ENCODE measurements at places on chromosomes 1 and 21. TPM values are rescaled to one million over a fixed set of nuclear protein-coding genes. Genes with fewer than 3 reads are reported as not detected.
A peak's percentile ranks its signal among the peaks of the same experiment; 100 is the strongest.

GRCh38 chr1:152107984-152108881 lies 7.0 kb downstream of the TCHH start:
- peak; percentile 18 for DNase-seq

GRCh38 chr21:16587141-16587581 lies 857.4 kb downstream of the USP25 start:
- DNase-seq, result peak; percentile 64

The SMCP gene
- 724 TPM for polyA plus RNA-seq

DNA sequence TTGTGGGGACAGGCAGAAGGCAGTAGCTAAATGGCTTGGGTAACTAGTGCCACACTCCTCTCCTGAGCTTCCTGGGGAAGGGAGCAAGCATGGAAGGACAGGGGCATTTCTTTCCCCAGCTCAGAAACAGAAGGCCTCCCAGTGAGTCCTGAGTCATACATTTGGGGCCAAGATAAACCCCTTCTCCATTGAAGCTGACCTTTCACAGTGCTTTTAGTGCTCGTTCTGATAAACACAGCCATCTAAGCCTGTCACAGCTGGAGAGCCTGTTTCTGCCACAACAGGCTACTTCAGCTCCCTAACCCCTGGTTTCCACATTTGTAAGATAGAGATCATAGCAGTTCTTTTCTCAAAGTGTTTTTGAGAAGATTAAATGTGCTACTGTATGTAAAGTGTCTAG lies 374.0 kb downstream of the LMX1A start:
- DNase-seq, result no peak

- DNase-seq, result no peak
Measured at GRCh38 chr1:216587715-216588114, 135.5 kb downstream of the ESRRG start.

The CD53 gene
- polyA plus RNA-seq, result 22.4 TPM

DNA sequence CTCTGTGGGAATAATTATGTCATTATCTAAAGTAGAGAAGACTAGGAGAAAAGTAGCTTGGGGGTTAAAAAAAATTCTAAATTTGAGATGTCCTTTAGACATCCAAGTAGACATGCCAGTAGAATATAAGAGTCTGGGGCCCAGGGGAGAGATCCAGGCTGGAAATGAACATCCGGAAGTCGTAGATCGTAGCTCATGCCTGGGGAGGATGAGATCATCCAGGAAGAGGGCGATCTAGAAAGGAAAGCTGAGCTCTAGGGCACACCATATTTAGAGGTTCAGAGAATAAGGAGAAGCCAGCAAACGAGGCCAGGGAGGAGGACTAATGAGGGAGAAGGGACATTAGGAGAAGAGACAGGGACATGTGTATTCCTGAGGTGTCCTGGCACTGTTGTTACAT lies 12.2 kb downstream of the NGF start:
- DNase-seq, result no peak

The C1orf226 gene
- 6.5 TPM for polyA plus RNA-seq

The SLFNL1 gene
- polyA plus RNA-seq, result 85.4 TPM

DNA sequence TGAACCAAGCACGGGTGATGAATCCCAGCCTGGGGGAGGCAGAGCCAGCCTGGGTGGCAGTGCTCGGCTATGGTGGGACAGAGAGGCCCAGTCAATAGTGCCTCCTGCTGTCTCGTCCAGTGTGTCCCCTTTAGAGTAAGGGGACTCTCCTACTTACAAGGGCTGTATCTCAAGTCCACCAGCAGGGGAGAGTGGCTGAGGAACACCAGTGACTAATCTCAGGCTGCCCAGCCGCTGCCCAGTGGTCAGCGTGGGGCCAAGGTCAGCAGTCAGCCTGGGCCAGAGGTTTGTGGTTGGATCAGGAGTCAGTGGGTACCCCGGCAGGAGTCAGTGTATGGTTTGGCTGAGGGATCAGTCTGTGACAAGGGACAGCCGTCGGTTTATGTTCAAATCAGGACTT lies 109.2 kb upstream of the RUNX3 start:
- no peak for DNase-seq

- no peak for DNase-seq
Measured at GRCh38 chr1:71561729-71562128, 480.9 kb upstream of the ZRANB2 start.
